GM04504 (cell line): ENCODE measurements at places on chromosomes 3 and 15.

DNA sequence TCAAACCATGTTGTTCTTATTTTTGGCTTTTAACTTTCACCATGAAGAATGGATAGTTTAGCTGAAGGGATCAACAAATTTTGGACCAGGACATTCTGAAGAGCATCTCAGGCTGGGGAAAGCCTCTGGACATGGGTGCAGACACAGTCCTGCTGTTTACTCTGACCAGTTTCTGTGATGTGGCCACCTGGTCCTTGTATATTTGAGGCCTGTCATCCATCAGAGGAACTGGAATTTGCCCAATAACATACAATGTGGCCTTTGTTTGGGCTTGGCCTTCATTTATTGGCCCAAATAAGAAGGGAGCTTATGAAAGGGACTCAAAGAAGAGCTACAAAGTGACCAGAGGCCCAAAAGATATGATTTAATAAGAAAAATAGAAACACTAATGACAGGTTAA, 127.9 kb downstream of the MYRIP start:
- no peak for DNase-seq

- DNase-seq = no peak
These were observed 2.5 kb downstream of the IL16 start for GRCh38 chr15:81199031-81199779.

- DNase-seq = no peak
These were observed 12.3 kb upstream of the DOCK3 start for GRCh38 chr3:50662408-50662807.

DNA sequence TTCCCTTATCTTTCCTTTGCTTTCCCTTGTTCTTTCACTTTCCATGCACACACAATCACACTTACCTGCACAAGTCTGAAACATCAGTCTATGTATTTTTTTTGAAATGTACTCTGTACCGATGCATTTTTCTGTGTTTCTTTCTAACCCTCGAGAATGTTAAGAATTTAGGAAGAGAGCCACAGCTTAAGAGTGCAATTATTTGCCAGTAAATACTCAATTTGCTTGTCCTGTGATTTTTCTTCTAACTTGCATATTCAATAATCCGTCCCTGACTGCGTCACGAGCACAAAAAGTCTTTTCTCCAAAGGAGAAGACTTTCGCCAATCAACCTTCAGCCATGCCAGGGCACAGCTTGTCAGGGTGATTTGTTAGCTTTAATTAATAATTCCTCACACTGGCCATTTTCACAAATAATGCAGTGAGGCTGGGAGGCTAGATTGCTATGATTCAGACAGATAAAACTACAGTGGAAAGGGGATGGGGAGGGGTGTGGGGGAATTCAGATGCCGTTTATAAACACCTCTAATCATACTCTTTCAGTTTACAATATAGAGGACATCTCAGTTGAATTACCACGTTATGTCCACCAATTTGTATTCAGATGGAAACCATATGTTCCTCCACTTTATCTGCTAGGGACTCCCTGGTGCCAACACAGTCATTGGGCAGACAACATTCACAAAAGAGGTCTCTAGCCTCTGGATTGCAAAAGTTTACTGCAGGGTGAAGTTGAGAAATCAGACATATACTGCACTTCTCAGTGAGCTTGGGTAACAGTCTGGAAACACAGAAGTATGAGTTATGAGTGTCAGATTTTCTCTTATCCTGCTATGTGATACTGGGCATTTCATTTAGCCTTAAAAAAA, 388.0 kb downstream of the ZBTB20 start:
- peak; percentile 65 for DNase-seq

- no peak for DNase-seq
These were observed 36.8 kb downstream of the BDH1 start for GRCh38 chr3:197518881-197519421.

DNA sequence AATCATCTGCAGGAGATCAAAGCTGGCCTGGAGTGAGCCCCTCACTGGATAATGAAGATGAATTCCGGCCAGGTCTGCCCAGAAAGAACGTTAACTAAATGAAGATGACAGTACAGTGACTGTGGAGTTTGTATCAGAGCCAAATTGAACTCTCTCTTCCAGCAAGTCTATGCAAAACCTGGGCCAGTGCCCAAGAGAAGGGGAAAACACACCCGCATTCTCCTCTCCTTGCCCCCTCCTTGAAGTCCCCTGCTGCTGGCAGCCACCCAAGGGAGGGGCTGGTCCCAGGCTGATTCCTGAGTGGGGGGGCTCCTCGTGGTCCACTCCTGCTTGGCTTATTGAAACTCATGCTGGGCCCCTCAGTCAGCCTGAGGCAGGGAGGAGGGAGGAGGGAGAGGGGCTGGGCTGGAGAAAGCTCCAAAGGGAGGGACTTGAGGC, 155.7 kb downstream of the RAB11A start:
- DNase-seq = no peak

- no peak for DNase-seq
These were observed 15.2 kb upstream of the TMEM212 start for GRCh38 chr3:171827836-171828458.

DNA sequence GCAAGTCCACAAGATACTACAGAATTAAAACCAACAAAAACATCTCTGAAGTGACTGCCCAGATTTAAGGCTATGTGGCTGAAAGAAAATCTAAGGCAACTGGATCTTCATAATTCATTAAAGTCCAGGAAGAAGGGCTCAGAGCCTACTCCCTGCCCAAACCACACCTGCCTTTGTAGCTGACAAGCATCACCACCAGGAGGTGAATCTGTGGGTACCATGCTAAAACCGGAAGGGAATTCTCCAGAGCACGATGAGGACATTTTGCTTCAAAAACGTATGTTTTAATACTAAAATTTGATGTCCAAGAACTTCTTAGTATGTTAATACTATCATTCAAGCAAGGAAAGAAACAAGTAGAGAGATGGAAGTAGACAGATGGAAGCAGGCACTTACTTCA, 495.9 kb upstream of the NECTIN3 start:
- DNase-seq = no peak

GRCh38 chr15:51386029-51386428, 44.6 kb downstream of the GLDN start:
- DNase-seq = no peak

GRCh38 chr3:27467545-27467944, 16.6 kb downstream of the SLC4A7 start:
- DNase-seq = no peak

GRCh38 chr3:84789961-84790360, 168.8 kb upstream of the CADM2 start:
- no peak for DNase-seq

GRCh38 chr3:43512754-43513404, 108.9 kb downstream of the ANO10 start:
- peak; percentile 37 for DNase-seq

DNA sequence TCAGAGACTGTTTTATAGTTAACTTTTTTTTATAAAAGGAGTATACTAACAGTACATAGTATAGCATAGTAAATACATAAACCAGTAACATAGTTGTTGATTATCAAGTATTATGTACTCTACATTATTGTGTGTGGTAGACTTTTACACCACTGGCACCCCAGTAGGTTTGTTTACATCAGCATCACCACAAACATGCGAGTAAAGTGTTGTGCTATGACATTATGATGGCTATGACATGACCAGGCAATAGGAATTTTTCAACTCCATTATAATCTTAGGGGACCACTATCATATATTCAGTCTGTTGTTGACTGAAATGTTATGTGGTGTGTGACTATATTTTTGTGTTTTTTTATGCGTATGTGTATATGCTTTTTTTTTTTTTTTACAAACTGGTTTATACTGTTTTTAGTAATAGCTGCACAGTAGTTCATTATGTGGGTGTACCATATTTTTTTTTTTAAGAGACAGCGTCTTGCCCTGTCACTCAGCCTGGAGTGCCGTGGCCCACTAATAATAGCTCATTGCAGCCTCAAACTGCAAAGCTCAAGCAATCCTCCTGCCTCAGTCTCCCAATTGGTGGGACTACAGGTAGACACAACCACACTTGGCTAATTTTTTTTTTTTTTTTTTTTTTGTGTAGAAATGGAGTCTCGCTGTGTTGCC, 1.9 kb downstream of the CAPN7 start:
- DNase-seq = no peak

DNA sequence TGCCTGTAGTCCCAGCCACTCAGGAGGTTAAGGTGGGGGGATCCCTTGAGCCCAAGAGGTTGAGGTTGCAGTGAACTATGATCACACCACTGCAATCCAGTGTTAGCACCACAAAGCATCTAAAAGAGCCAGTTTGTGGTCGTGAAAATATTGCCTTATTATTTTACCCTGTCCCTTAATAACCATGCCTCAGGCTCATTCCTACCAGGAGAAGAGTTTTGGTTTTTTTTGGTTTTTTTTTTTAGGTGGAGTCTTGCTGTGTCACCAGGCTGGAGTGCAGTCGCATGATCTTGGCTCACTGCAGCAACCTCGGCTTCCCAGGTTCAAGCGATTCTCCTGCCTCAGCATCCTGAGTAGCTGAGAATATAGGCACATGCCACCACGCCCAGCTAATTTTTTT, 17.9 kb upstream of the AVEN start:
- no peak for DNase-seq

- DNase-seq = no peak
These were observed 451.4 kb upstream of the ARPP21 start for GRCh38 chr3:35187908-35188307.

GRCh38 chr15:41691471-41691870, 31.3 kb downstream of the MGA start:
- DNase-seq = no peak

- DNase-seq = no peak
These were observed 41.2 kb downstream of the SMAD6 start for GRCh38 chr15:66743204-66743603.

GRCh38 chr3:4722103-4722502, 229.0 kb downstream of the ITPR1 start:
- DNase-seq = no peak

GRCh38 chr15:92608866-92609700, 46.5 kb downstream of the FAM174B start:
- DNase-seq = no peak

DNA sequence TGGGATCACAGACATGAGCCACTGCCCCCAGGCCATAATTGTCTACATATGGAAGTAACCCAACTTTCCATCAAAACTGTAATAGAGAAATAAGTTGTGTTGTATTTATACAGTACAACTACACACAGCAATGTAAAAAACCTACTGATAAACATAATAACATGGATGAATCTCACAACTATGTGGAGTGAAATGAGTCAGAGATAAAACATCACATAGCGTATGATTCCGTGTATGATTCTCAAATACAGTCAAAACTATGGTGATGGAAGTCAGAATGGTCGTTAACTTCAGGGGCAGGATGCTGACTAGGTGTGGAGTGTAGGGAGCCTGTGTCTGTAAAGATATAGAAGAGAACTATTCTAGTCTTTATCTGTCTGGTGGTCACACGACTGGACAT, 332.7 kb upstream of the SLCO3A1 start:
- no peak for DNase-seq

GRCh38 chr3:155424323-155424710, 130.8 kb upstream of the STRIT1 start:
- DNase-seq = no peak

DNA sequence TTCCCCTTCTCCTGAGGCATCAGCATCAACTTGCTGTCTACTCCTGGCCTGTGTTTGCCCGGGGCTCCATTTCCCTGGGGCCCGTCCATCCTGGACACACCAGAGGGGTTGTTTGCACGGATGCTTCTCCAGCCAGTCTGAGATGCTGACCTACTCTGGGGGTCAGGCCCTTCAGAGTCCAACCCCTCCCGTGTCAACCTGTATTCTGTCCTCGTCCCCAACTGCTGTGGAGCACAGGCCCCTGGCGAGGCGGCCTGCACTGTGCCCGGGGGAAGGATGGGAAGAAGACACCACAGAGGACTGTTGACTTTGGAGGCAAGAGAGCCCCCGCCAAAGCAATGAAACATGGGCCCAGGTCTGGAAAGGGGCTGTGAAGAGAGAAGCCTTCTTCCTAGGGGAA, 25.8 kb downstream of the ALS2CL start:
- DNase-seq = no peak

GRCh38 chr3:143810953-143811265, 37.4 kb downstream of the SLC9A9 start:
- no peak for DNase-seq

- no peak for DNase-seq
These were observed 549.8 kb upstream of the ROBO2 start for GRCh38 chr3:76490064-76490463.

- DNase-seq = no peak
These were observed 24.7 kb downstream of the SLTM start for GRCh38 chr15:58908550-58909309.

DNA sequence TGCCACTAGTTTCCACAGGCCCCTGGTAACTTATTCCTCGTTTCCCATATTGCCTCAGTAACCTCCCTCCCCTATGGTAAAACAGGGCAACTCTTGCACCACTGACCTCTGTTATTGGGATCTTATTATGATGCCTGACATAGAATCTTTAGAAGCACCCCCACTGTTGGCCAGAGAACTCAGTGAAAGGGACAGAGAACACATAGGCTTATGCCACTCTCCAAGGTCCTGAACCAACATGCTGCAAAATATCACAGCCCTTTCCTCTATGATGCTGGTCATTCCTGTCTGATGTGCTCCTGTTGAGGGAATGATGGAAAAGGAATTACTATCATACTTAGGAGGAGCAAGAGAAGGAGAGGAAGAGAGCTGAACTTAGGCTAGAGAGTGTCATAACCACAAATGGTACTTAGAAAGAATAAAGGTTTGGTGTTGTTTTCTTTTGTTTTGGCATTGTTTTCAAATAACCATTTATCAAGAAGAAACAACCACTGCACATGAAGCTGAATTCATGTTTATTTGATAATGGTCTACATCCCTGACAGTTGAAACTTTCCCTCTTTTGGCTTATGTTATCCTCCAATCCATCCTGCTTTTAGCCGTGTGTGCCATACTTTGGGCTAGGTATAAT, 330.2 kb downstream of the EPHB1 start:
- DNase-seq = peak; percentile 25

DNA sequence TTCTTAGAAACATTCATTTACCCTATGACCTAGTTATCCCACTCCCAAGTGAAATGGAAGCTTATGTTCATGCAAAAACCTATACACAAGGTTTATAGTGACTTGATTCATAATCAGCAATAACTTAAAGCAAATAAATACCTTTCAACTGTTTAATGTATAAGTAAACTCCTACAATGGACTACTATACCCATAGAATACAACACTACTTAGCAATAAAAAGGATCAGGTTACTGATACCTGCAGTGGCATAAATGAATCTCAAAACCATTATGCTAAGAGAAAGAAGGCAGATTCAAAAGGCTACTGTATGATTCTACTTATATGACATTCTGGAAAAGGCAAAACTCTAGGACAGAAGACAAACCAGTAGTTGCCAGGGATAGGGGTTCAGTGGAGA, 8.3 kb upstream of the POLR2M start:
- no peak for DNase-seq

- no peak for DNase-seq
These were observed 19.6 kb downstream of the CD86 start for GRCh38 chr3:122074621-122075265.
